ENCODE measurements at places on chromosomes 6 and 20.

DNA sequence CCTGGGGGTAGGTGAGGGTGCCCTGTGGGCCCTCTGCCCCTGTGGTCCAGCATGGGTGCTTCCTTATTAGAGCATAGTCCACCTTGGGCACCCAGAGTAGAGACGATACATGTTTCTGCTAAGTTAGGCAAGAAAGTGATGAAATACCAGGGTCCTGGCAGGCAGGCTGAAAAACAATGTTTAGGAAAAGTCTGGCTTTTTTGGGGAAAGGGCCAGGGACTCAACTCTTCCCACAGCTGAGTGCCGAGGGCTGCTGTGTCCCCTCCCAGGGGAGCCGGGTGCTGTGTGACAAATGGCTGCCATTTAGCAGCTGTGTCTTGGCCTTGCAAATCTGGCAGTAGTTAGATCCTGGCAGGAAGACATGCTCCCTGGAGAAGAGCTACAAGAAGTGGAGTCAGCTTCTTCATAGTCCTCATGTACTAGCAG, 61.5 kb downstream of the RREB1 start:
- DNase-seq = no peak

- DNase-seq = no peak
Measured at GRCh38 chr20:26243731-26244130, 547.1 kb upstream of the ZNF337 start.

DNA sequence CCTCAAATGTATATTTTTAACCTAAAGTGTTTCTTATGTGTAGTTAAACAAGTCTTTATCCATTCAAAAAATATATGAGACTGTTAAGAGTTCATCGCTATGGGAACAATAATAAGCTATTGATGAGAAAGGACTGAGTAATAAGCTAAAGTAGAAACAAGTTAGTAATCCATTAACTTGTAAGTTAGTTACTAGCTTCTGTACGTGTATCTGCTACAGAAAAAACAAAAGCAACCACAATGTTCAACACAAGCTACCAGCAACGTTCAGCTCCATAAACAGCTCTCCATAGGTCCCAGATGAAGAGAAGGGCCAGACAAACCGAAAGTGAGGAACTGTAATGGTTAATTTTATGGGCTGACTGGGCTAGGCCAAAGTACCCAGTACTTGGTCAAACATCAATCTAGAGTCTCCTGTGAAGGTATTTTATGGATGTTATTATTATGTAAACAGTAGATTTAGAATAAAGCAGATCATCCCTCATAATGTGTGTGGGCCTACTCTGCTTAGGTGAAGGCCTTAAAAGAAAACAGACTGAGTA, 33.8 kb upstream of the FAM135A start:
- no peak for DNase-seq

DNA sequence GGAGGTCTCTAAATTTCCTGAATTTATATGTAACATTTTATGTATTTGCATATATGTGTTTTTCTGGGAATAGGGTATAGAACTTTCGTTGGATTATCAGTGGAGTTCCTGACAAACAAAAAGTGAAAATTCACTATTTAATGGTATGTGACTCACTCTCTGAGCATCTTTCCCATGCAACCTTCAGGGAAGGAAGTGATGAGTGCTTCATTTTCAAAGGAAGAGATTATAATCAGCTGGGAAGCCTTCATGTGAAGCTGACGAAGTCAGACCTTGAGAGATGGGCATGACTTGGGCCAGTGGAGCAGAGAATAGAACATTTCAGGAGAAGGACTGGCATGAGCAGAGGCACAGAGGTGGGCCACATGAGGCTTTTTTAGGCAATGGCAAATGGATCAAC, 72.7 kb downstream of the FAXC start:
- no peak for DNase-seq

DNA sequence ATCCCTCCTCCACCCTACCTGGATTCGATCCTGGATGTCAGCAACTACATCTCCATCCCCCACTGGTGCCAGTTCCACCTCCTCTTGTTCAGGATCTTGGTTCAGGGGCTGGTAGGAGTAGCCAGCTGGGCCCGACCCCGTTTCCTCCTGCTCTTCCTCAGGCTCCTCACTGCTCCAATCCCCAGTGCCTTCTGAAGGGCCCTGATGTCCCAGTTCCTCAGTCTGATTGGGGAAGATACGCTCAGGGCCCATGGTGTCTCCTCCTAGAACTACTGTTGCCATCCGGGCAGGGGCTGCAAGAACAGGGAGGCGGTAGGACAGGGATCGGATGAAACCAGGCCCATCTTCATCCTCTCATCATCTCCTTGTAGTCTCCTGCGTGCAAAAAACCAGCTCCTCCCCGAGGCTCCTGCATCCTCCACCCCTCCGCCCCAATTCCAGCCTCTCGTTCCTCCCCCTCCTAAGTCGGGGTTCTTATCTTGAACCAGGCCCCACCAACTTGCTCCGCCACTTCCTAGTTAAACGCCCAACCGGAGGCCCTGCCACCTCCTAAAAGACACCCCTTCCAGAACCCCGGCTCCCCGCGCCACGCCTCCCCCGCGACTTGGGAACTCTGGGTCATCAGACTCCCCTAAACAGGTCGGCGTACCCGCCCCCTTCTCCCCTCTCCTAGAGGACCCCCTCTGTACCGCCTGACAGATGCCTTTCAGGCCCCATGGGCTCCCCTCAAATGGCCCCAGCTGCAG, 476 bp downstream of the MEA1 start:
- DNase-seq = no peak

DNA sequence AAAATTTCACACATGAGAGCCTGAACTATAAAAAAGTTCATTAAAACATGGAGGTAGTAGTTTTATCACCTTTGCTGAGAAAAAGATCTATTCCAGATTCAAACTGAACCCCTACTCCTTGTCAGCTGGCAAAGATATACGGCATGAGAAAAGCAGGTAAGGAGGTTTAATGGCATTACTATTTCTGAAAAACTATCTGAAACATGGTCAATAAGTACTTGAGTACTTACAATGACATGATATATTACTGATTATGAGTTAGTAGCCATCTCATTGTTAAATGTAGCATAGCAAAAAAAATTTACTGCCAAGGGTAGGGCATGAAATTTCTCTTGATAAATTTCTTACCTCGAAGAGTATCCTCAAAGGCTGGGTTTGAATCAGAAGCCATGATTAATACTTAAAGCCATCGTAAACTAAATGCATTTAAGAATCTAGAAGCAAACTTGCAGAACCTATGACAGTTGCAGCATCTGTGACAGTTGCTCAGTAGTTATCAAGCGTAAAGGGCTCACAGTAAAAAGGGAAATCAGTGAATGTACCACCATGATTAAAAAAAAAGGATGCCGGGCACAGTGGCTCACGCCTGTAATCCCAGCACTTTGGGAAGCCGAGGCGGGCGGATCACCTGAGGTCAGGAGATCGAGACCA, 8.7 kb downstream of the SLC17A5 start:
- DNase-seq = no peak

GRCh38 chr6:47650553-47651432, 47.6 kb upstream of the ADGRF4 start:
- no peak for DNase-seq

GRCh38 chr20:58930496-58930895, 50.6 kb upstream of the NELFCD start:
- no peak for DNase-seq

GRCh38 chr20:60361761-60362395, 403.7 kb downstream of the CDH26 start:
- no peak for DNase-seq

GRCh38 chr20:17579369-17580039, 9.6 kb downstream of the DSTN start:
- no peak for DNase-seq

GRCh38 chr6:109446072-109446471, 5.5 kb downstream of the SMPD2 start:
- no peak for DNase-seq

DNA sequence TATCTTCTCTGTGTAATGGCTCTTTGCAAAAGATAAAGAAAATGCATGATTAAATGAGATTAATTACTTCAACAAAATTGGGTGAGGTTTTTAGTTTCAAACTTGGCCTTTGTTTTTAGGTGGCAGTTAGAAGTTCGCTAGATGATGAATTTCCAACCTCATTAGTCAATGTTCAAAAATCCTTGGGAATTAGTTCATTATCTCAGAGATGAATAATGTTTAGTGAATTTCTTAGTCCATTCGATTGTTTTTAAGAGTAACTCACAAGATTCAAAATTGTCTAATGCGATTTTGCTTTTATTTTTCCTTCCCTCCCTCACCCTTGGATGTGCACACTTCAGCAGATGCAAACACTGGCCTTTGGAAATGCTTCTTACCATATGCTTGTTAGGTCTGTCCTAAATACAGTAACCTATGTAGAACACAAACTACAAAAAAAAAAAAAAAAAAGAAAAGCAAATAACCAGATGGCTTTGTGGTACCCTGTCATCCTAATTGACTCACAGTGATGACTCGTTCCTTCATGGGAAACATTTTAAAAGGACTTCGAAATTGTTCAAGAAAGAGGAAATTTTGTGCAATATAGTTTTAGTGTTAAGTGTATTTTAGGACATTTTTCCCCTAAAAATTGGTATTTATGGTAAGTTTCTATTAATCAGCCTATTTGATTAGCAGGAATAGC, 66.7 kb downstream of the FAM229B start:
- no peak for DNase-seq

- no peak for DNase-seq
Measured at GRCh38 chr6:135329851-135330803, 149.0 kb downstream of the MYB start.

DNA sequence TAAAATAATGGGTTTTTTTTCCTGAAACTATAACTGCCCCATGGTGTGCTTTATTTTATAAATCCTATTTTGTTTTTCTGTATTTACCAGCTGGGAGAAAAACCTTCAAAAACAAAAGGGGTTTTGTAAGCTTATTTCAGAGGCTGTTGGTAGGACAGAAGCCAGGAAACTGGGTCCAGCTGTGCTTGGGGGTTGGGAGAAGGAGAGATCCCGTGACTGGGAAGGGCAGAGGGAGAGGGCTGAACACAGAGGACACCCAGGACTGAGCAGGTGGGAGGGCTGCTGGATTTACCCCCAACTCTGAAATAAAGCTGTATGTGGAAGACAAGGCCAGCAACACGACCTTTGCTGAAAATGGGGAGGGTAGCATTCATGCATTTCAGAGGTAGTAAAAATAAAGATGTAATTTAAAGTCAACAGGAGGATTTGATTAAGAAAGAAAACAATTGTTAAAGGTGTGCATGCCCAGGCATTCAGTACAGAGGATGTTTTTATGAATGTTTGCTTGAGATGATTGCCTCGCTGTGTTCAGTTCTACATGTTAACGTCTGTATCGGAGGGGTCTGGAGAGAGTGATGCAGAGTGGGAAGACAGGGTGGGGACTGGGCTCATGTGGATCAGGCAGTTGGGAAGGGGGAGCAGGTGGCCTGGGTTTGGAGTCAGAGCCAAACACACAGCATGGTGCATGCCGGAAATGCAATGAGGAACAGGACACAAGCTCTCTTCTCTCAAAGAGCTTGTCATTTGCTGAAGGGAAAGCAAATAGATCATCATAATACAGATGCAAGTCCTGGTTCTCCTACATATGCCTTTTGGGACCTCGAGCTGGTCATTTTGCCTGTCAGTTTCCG, 21.4 kb downstream of the ARFGEF3 start:
- no peak for DNase-seq

- no peak for DNase-seq
Measured at GRCh38 chr6:34383161-34383631, 9.3 kb downstream of the NUDT3 start.

DNA sequence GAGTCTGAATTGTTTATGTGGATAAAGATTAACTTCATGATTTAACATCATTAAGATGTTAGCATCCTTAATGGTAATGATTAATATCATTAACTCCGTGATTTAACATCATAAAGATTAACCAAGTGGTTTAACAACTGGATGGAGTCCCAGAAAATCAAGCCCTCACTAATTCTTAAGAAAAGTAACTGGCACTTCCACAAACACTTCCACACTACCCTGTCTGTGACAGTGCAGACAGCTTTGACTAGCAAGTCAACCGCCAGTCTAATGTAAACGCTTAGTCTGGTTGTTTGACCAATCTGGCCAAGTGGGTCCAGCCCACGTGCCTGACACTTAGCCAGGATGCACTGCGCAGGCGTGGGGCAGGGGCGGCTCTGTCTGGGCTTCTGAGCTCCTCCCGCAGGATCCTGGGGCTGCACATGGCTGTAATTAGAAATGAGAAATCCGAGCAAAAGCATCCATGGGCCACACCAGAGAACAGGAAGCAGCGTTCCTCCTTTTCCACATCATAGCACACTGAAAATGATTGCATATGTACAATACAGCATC, 424.2 kb downstream of the FOXA2 start:
- DNase-seq = no peak

DNA sequence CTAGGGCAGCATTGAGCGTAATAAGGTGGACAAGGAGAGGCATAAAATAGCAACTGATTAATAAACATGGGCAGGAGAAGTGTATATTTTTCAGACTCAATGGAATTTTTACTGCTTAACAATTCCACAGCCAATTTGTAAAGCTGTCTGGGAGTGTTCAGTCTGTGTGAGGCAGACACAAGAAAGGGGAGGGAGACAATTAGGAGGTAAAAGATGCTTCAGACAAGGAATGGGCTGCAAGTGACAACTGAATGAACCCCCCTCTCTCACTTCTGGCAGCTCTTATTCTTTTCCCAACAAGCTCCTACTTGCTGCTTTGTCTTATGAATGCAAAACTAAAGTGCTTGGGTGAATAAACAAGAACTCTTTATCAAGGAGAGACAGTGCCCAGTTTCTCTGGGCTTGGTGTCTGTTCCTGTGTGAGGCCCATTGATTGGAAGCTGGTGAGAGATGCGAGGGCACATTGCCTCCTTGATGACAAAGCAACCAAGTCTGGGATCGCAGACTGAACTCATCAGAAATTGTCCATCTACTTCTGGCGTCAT, 575.3 kb downstream of the RNF144B start:
- no peak for DNase-seq

DNA sequence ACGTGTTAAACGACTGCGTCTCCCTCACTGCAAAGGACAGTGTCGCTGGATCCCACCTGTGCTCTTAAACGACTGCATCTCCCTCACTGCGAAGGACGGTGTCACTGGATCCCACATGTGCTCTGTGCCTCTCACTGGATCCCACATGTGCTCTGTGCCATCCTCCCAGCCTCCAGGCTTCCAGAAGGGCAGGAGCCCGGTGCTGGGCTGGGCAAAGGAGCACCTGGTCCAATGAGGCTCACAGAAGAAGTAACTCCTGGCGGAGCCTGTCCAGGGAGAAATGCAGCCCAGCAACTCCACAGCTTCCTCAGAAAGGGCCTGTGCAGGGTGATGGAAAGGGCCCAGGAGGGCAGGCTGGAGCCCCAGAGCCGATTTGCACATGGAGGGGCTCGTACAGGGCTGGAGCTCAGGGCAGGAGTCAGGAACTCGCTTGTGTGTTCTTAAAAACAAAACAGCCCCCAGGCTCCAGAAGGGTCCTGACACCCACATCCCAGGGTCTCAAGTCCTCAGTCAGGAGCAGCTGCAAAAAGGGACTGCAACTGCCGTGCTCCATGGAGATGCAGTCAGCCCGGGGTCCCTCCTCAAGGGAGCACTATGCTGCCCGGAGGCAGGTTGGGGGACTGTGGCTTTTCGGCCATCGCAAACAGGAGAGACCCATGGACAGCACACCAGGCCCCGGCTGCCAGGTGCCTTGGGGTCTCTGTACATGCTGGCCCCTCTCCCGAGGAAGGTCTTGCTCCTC, 52.7 kb downstream of the DLL1 start:
- DNase-seq = no peak

- DNase-seq = no peak
Measured at GRCh38 chr6:30857112-30857511, 27.2 kb upstream of the DDR1 start.
